ENCODE measurements at places on chromosomes 3 and 15. TPM values are rescaled to one million over a fixed set of nuclear protein-coding genes. Genes with fewer than 3 reads are reported as not detected.

ARHGAP31 gene
- total RNA-seq = 19.8 TPM

DGKG gene
- total RNA-seq = 2.0 TPM

EMC7 gene
- total RNA-seq = 23.8 TPM

BNIP2 gene
- 72.4 TPM for total RNA-seq

PTX3 gene
- total RNA-seq = 311 TPM

EOMES gene
- total RNA-seq = not detected

TOP2B gene
- 52.2 TPM for total RNA-seq

RGMA gene
- total RNA-seq = 0.20 TPM

XIRP1 gene
- not detected for total RNA-seq

MRPL47 gene
- 19.8 TPM for total RNA-seq

TMEM207 gene
- not detected for total RNA-seq

GJD2 gene
- total RNA-seq = not detected

SERPINI1 gene
- total RNA-seq = 0.65 TPM

RAB6B gene
- 0.65 TPM for total RNA-seq

SPINT1 gene
- 0.65 TPM for total RNA-seq

CORO2B gene
- 1.3 TPM for total RNA-seq

PYGO1 gene
- under 0.01 TPM for total RNA-seq

RAB43 gene
- 90.9 TPM for total RNA-seq

TMC3 gene
- total RNA-seq = not detected

SQOR gene
- total RNA-seq = 162 TPM

PPARG gene
- 42.7 TPM for total RNA-seq

LAMB2 gene
- 580 TPM for total RNA-seq

SPTBN5 gene
- total RNA-seq = 2.6 TPM
